ENCODE measurements at places on chromosomes 16 and 17.

GRCh38 chr16:52487849-52488457, 59.0 kb downstream of the TOX3 start:
- no peak for DNase-seq

- DNase-seq, result no peak
Measured at GRCh38 chr16:4981473-4981872, 23.3 kb downstream of the SEC14L5 start.

- DNase-seq, result no peak
Measured at GRCh38 chr17:37301288-37301687, 74.5 kb upstream of the C17orf78 start.

- DNase-seq, result no peak
Measured at GRCh38 chr17:19331543-19332245, 30.8 kb downstream of the B9D1 start.

GRCh38 chr17:74110467-74110866, 93.0 kb upstream of the RPL38 start:
- no peak for DNase-seq

DNA sequence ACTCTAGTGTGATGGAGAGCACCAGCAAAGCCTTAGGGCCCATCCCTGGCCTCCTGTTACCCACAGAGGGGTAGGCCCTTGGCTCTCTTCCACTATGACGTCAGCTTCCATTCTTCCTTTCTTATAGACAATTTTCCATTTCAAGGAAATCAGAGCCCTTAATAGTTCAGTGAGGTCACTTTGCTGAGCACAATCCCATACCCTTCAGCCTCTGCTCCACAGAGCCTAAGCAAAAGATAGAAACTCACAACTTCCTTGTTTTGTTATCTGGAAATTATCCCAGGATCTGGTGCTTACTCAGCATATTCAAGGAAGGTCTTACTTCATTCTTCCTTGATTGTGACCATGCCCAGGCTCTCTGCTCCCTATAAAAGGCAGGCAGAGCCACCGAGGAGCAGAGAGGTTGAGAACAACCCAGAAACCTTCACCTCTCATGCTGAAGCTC, at the start of gene CCL8:
Gene CCL8, plus strand, starts transcription at position 397 of the 445 bp plus-strand sequence. CDS start 67 bp downstream, outside the sequence.
- DNase-seq, result no peak

DNA sequence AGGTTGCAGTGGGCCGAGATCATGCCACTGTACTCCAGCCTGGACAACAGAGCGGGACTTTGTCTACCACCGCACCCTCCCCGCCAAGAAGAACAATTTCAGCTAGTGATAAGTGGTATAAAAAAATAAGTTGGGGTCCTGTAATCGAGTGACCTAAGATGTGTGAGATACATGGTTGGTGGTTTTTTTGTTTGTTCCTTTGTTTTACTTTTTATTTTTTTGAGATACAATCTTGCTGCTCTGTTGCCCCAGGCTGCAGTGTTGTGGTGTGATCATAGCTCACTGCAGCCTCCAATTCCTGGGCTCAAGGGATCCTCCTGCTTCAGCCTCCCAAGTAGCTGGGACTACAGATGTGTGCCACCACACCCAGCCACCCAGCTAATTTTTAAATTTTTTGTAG, 58.7 kb downstream of the PITPNC1 start:
- no peak for DNase-seq

GRCh38 chr17:52128721-52129120, 29.8 kb downstream of the CA10 start:
- no peak for DNase-seq

- no peak for DNase-seq
Measured at GRCh38 chr17:4229627-4230541, 33.9 kb downstream of the ANKFY1 start.

GRCh38 chr17:81276781-81277180, 18.3 kb downstream of the SLC38A10 start:
- DNase-seq, result no peak

DNA sequence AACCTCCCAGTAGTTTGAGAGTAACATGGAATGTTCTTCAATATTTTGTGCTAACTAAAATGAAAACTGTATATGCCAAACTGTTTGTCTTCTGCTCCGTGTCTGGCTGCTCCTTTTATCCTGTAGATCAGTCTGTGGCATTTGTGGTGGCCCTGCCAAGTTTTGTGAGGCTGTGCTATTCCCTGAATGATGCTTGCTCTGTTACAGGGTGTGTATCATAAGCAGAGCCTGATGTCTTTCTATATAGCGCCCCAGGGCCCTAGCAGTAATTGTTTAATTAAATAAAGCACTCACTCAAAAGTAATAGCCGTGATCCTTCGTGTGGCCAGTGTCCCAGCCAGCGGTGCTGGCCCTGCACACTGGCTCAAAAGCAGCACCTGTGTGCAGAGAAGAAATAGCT, 27.8 kb upstream of the NAT9 start:
- no peak for DNase-seq
